AG10803 (cell line): ENCODE measurements at places on chromosomes 6 and 20.

- peak; percentile 23 for DNase-seq
Observed at GRCh38 chr6:108518714-108519576, 41.8 kb upstream of the FOXO3 start.

DNA sequence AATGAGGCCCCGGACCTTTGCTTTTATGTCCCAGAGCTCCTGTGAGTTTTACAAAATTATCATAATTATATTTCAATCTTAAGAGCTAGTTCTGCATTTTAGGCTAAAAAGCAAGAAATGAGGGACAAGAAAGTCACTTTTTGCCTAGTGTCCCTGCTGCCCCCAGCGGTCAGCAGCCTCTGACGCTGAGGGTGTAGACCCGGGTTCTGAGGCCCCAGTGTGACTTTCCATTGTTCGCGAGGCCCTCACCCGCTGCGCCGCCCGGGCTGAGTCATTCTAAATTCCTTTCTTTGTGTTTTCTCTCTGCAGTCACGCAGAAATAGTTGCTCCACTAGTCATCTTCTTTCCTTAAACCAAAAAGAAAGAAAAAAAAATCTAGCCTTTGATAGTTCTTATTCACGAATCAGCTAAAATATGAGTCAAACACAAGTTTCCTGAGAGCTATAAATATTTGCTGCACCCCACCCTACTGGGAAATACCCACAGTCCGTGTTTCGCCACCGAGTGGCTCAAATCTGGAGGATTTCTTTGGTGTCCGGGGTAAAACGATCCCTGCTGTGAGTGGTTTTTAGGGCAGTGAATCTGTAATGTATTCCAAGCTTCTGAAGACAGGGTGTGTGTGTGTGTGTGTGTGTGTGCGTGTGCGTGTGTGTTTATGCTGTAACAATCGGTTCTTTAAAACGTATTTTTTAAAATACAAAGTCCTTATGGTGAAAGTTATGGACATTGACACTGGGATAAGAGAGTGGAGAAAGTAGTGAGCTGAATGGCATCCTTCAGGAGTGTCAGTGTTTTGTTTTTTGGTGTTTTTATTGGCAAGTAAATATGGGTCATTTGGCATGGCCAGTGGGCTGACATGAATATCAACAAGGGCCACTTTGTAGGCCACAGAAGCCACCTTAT lies 59.7 kb upstream of the EEF1A1 start:
- peak; percentile 99 for DNase-seq

DNA sequence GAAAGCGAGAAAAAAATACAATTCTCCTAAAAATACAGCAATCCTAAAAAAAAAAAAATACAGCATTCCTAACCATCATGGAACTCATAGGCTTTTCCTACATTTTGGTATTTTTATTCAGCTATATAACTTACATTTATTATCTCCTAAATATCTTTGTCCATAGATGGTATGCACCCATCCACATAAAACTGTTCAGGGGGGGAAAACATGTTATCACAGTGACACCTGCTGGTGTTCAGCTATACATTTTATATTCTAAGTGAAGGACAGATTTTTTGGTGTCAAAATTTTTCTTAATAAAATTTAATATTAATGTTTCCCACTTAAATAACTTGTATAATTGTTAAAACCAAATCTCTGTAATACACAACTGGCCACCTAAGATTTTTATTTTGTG lies 58.0 kb downstream of the BLOC1S5 start:
- peak; percentile 60 for DNase-seq

DNA sequence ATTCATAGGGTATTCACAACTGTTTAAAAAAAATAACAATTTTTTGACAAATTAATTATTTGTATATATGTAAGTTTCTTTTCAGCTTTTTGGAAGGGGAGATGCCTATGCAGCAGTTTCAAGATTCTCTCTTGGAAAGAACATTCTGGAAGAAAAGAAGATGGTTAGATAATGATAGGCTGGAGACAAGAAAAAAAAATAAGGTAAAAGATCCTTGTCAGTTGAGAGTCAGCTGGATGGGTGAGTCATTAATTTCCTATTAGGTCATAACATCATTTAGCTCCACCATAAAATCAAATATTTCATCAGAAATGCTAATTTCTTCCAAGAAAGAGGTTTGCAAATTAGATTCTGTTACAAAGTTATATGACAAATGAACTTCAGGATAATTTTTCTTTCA lies 880.4 kb downstream of the EPHA7 start:
- no peak for DNase-seq
